Esophagus muscularis mucosa (tissue), 4 donors: ENCODE measurements at places on chromosomes 7 and 10. TPM values are rescaled to one million over a fixed set of nuclear protein-coding genes. Genes with fewer than 3 reads are reported as not detected.

The WIPF3 gene
- total RNA-seq = 10.4 TPM

The ZEB1 gene
- 183 TPM for total RNA-seq

The ORAI2 gene
- total RNA-seq = 6.2 TPM

The PLEKHS1 gene
- total RNA-seq = not detected

GRCh38 chr10:121313119-121313875, 284.9 kb downstream of the FGFR2 start:
- no peak for DNase-seq

GRCh38 chr10:48817141-48817540, 122.5 kb downstream of the LRRC18 start:
- no peak for DNase-seq

DNA sequence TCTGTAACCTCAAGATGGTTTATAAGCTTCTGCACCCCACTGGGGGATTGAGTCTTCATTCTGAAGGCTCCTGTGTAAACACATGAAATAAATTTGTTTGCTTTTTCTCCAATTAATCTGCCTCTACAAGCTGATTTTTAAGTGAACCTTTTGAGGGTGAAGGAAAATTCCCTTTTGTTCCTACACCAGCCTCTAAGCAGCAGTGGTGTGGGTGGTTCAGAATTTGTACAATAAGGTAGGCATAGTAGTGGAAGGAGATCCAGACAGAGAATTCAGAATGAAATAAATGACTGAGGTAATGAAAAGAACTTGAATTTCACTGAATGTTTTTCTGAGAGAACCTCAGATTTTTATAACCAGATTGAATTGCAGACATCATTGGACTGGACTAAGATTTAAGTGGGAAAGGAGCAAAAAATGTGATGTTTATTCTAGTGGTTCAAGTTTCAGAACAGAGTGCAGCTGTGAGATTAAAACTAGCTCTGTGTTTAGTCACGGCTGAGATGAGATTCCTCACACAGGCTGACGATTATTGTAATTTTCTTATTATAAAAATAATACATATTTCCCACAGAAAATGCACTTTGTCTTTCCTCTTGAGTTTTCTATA, 1162.2 kb downstream of the TYW1 start:
- no peak for DNase-seq

GRCh38 chr10:48231699-48232315, 42.7 kb downstream of the FRMPD2 start:
- DNase-seq = no peak

GRCh38 chr7:99252166-99252895, 20.3 kb upstream of the MYH16 start:
- DNase-seq = no peak

DNA sequence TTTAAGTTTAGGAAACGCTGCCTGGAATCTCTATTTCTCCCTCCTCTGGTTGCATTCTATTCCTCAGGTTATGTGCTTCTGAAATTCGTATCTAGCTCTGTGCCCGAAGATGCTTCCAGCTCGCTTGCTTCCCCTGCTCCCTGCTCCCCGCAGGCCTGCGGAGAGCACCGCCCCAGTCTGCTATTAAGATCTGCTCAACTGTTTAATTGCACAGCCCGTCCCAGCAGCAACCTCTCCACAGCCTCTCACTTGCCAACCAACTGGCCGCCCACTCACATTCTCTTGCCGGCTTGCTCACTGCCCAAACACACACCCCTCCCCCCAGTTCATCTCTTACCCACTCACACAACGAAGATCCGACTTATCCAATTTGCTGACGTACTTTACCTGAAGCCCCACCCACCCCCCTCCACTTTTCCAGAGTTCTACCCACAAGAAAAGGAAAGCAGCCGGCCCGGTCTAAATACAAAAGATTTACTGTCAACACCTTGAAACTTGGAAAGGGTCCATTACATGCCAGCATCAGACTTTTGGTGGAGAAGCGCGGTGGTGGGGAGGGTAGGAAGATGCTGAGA, 167.3 kb upstream of the KLF14 start:
- DNase-seq = no peak

- no peak for DNase-seq
These were observed 215.0 kb downstream of the TAX1BP1 start for GRCh38 chr7:27955011-27955410.
